ENCODE measurements at places on chromosomes 13 and 19.

DNA sequence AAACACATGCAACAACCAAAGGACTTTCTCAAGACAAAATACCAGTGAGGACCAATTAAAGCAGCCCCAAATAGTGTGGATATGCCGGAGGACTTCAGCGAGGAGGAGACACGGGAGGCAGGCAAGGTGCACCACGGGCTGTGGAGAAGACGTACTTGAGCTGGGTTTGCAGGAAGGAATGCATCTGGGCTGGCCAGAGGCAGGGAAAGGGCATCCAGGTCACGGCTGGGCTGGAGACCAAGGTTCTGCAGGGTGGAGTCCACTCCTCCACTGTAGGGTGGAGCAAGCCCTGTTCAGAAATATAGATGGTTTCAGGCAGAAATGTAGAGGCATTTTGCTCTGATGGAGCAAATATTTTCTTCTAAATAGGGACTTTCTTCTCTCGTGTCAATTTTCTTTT lies 36.6 kb upstream of the MEDAG start:
- DNase-seq, result no peak

DNA sequence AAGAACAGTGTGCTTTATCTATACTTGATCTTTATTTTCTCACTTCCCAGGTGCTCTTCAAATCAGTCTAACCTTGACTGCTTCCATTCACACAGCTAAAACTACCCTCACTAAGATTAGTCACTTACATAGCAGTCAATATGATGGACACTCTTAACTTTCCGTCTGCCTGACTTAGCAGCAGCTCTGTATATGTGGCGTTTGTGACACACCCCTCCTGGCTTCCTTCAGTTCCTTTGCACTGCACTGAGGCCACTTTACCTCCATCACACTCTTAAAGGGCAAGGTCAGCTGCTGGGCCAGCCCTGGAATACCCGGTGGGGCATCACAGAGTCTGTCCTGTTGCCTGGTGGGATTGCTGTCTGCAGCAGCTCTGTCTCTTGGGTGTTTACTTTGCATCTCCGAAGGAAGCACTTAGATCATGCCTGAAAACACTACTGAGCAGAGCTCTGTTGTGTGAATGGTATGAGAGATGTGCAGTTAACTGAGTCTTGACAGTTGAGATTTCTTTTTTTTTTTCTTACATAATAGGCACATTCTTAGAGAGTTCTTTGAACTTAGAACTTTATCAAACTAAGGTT lies 35.6 kb upstream of the IL17D start:
- DNase-seq, result no peak

GRCh38 chr19:47512183-47512947 lies 2.5 kb downstream of the NAPA start:
- no peak for DNase-seq

- no peak for DNase-seq
Observed at GRCh38 chr13:50205581-50205980, 190.3 kb downstream of the KCNRG start.

DNA sequence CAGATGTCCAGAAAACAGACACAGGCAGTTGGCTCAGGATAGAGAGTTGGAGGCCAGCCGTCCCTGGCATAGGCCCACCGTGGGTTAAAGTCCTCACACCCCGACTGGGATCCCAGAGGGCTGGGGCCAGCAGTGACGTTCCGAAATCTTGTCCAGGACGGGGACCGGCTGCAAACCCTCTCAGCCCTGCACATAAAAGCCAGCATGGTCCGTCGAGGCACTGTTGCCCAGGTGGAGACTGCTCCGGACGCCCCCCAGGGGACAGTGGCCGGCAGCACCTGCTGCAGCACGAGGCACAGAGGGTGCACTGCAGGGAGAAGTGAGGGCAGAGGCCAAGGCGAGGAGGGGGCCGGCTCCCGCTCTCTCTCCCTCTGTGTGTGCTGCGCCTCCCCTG lies 4.3 kb upstream of the IFNL2 start:
- DNase-seq, result no peak

DNA sequence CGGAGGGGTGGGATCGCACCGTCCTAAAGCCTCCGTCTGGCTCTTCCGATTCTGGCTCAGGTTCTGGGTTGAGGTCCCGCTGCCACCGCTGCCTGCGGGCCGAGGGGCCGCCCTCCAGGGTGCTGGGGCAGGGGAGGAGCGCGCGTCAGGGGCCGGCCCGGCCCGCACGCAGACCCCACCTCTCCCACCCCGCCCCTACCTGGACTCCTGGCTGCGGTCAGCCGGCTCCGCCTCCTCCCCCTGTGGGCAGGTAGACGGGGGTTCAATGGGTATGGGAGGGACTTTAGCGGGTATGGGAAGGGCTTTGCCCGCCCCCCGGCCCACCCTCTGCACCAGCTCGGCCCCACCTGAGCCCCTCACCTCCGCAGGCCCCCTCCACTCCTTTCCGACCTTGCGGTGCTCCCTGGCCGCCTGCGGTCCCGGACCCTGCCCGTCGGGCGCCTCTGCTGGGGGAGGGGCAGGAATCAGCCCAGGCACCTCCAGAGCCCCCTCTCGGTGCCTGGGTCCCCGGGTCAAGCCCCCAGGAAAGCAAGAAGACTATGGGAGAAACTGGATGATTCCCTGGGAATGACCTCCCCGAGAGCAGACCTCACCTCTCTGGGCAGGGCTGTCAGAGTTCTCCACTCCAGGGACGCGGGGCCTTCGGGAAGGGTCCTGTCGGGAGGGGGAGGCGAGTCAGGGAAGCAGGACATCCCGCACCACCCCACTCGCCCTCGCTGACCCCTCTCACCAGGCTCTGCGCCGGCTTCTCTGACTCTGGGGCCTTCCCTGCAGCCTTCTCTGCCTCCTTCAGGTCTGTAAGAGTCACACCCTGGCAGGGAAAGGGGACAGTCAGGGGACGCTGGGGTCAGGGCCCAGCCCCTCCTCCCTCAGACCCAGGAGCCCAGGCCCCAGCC lies 17.0 kb downstream of the EPS8L1 start:
- no peak for DNase-seq

DNA sequence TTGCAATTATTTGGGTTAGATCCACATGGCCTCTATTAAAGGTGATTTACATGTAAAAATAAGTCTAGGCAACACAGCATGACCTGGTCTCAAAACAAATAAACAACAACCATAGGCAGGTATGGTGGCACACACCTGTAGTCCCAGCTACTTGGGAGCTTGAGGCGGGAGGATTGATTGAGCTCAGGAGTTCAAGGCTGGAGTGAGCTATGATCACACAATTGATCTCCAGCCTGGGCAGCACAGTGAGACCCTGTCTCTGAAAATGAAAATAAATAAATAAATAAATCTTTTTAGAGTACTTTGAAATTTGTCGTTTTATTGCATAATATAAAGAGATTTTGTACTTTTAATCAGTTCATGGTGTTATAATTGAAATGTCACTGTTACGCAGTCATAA lies 93.3 kb downstream of the PAN3 start:
- no peak for DNase-seq

- DNase-seq, result no peak
Observed at GRCh38 chr13:42170029-42170428, 101.9 kb upstream of the AKAP11 start.

- DNase-seq, result no peak
Observed at GRCh38 chr13:74773248-74773647, 639.0 kb upstream of the KLF12 start.

DNA sequence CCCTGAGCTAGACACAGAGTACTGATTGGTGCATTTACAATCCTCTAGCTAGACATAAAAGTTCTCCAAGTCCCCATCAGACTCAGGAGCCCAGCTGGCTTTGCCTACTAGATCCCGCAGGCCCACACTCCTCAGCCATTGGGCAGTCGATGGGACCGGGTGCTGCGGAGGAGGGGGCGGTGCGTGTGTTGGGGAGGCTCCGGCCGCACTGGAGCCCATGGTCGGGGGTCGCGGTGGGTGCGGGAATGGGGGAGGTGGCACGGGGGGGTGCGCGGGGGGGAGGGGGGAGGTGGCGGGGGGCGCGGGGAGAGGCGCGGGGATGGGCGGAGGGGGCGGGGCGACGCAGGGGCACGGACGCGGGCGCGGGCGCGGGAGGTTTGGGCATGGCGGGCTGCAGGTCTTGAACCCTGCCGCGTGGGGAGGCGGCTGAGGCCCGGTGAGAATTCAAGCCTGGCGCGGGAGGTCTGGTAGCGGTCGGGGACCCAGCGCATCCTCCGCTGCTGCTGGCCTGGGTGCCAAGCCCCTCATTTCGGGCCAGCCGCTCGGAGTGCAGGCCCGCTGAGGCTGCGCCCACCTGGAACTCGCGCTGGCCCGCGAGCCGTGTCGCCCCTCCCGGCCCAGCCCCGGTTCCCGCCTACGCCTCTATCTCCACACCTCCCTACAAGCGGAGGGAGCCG lies 674.1 kb downstream of the SLITRK5 start:
- DNase-seq, result no peak

GRCh38 chr13:42681326-42682100 lies 99.9 kb upstream of the FAM216B start:
- no peak for DNase-seq

GRCh38 chr13:113970810-113971470 lies 2.9 kb downstream of the C13orf46 start:
- no peak for DNase-seq

DNA sequence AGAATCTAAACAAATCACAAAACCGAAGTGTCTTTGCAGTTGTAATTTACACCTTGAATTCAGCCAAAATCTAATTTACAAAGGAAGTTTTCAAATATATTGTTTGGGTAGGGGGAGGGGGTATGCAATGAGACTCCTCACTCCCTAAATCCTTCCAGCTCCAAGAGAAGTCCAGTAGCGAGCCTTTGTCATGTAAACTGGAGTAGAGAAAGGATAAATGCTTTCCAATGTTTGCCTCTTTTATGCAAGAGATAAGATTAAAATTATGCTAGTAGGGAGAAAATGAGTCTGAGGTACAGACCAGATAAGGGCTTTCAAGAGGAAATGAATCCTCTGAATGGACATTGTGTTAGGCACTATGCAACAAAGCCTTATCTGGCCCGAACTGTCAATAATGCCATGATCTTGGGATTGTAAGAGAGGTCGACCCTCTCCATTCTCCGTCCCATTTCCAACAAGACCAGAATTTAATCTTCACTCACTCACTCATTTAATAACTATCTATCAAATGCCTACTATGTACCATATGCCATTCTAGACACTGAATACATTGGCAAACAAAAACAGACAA lies 199.2 kb downstream of the LACC1 start:
- no peak for DNase-seq

- DNase-seq, result no peak
Observed at GRCh38 chr19:1923319-1923718, 17.7 kb upstream of the CSNK1G2 start.

DNA sequence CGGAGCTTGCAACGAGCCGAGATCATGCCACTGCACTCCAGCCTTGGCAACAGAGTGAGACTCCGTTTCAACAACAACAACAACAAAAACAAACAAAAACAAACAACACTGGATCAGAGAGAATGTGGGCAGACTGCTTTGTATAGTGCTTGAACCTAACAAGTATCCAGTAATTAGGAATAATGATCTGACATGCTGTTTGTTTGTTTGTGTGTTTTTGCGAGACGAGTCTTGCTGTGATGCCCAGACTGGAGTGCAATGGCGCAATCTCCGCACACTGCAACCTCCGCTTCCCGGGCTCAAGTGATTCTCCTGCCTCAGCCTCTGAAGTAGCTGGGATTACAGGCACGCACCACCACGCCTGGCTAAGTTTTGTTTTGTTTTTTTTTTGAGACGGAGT lies 14.0 kb downstream of the SAE1 start:
- no peak for DNase-seq

DNA sequence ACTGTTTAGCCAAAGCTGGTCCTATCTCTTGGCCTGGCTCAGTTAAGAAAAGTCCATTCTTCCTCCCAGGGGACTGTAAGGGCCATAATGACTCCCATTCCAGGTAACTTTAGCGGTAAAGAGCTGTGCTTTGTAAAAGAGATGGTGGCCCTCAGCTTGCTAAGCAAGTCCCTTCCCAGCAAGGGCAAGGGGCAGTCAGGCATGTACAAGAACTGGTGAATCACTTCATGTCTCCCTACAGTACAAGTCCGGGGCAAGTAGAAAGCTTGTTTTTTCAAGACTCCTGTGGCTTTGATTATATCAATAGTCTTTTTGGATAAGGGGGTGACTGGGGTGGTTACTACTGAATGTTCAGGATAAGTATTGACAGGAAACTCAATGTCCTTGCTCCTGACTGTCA lies 88.9 kb downstream of the SLC25A15 start:
- DNase-seq, result no peak

- no peak for DNase-seq
Observed at GRCh38 chr13:22423261-22423660, 752.4 kb downstream of the FGF9 start.

GRCh38 chr19:42140125-42140754 lies 8.0 kb upstream of the POU2F2 start:
- DNase-seq, result no peak

DNA sequence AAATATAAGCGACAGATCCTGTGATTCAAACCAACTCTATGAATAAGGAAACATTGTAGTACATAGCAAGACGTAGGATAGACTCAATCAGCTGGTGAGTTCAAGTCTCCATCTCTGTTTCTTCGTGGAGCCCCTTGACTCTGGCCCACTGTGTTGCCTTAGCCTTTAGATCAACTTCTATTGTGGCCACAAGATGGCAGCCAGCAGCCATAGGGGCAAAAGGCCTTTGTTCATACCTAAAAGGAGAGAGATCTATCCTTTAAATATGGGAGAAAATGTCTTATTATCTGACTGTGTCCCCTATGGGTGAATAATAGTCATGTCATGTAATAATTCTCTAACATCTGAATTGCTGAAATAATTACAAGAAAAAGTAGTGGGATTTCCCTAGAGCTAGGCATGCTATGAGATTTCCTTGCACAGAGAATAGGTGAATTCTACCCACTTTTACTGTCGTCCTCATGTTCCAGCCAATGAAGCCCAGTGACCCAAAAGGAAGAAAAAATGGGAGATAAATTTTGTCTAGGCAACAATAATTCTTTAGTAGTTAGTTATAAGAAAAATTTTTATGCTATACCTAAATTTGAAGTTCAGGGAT lies 129.4 kb downstream of the PCDH20 start:
- no peak for DNase-seq

- no peak for DNase-seq
Observed at GRCh38 chr19:46913852-46914430, 53.1 kb downstream of the ARHGAP35 start.

DNA sequence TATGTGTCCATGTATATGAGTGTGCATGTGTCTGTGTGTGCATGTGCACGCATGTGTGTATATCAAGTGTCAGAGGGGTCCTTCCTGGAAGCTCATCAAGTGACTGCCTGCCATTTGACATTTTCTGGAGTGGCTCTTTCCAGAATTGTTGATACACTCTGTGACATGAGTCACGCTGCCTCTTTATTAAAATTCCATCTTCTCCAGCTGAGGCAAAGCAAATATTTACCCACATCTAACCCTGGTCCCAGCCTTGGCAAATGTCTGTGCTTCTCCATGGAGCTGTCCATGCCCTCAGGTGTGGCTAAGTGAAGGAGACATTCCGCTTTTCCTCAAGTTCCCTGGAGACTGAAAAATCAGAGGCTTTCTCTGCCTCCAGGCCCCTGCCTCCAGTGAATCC lies 88.2 kb upstream of the MBNL2 start:
- no peak for DNase-seq

GRCh38 chr19:30428092-30428680 lies 56.0 kb downstream of the ZNF536 start:
- no peak for DNase-seq

DNA sequence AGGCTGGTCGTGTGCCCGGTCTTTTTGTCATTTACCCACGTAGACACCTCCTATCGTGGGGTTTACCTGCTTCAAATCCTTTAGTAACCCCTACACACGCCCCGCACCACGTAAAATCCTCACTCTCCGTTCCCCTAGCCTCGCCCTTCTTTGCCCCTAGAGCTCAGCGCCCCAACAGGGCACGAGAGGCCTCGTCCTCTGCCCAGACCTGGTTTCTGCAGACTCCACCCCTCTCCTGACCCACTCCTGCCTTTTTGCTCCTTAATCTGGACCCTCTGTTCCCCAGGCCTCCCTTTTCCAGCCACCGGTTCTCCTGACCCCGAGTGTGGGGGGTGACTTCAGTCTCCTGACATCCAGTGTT lies 412 bp downstream of the ZNF528 start:
- no peak for DNase-seq
